ENCODE measurements at places on chromosomes 12 and 14.

DNA sequence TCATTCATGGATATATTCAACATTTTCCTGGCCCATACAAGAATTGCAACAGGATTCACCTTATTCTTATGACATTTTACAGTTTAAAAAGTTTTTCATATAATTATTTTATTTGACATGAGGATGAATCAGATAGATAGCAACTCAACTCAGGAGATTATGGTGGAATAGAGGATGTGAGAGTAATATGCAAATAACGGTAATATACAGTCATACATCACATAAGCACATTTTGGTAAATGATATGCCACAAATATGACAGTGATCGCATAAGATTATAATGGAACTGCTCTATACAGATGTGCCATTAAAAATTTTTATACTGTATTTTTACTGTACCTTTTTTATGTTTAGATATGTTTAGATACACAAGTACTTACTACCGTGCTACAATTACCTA, 24.1 kb upstream of the CRADD start:
- DNase-seq = no peak

- no peak for DNase-seq
Observed at GRCh38 chr12:31221551-31221945, 104.4 kb downstream of the SINHCAF start.

GRCh38 chr12:34188974-34189373, 166.7 kb downstream of the ALG10 start:
- no peak for DNase-seq

GRCh38 chr12:128783129-128783574, 40.6 kb downstream of the SLC15A4 start:
- no peak for DNase-seq

DNA sequence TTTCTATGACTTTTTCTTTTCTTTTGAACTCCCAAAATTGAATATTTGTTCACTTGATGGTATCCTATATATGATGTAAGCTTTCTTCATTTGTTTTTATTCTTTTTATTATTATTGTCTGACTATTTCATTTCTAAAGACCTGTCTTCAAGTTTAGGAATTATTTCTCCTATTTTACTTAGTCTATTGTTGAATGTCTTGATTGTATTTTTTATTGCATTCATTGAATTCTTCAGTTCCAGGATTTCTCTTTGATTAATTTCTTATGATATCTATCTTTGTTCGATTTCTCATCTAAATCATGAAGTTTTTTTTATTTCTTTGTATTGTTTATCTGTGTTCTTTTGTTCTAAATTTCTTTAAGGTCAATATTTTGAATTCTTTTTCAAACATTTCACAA, 238.8 kb downstream of the TTC6 start:
- DNase-seq = no peak

DNA sequence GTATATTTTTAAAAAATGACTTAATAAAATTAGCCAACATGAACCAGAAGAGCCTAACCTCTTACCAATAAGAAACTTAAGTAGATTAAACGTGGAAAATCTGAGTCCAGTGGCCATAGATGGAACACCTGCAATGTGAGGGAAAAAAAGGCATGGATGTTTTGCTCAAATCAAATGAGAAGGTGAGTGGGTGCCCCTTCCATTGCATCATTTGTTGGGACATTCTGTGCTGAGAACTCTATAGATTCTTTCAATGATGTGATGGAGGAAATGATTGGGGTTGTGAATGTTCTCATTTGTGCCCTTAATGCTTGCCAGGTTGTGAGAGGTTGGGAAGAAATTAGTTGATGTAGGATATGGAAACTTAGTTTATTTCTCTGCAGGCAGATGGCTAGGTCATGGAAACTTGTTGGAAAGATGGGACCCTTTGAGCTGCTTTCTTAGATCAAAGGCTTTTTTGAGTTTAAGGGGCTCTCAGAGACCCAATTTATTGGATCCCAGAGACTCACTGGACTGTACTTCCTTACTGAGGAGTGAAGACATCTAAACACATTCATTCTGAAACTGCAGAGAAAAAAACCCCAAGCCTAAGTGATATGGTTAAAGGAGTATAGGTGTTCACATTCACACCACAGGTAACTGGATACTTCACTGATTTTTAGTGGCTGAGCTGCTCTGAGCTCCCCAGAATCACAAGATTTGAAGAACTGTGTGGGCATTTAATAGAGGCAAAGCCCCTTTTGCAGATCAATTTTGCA, 95.9 kb downstream of the DACT1 start:
- DNase-seq = no peak

GRCh38 chr12:43098766-43099550, 453.0 kb downstream of the ADAMTS20 start:
- no peak for DNase-seq

DNA sequence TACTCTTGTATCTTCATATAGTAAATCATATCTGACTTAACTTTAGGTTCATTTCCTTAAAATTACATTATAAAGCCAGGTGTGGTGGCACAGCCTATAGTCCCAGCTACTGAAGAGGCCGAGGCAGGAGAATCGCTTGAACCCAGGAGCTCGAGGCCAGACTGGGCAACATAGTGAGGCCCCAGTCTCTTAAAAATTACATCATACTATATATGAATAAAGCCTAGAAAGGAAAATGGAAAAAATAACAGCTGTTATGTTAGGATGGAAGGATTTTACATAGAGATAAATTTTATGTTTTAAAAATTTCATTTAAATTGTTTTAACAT, 4.2 kb downstream of the HECTD1 start:
- no peak for DNase-seq

All from substantia nigra (tissue), 51 donors.